ENCODE measurements at places on chromosomes 5 and 9.

GRCh38 chr5:107337281-107337680 is 333.5 kb downstream of the EFNA5 start:
- DNase-seq = no peak

DNA sequence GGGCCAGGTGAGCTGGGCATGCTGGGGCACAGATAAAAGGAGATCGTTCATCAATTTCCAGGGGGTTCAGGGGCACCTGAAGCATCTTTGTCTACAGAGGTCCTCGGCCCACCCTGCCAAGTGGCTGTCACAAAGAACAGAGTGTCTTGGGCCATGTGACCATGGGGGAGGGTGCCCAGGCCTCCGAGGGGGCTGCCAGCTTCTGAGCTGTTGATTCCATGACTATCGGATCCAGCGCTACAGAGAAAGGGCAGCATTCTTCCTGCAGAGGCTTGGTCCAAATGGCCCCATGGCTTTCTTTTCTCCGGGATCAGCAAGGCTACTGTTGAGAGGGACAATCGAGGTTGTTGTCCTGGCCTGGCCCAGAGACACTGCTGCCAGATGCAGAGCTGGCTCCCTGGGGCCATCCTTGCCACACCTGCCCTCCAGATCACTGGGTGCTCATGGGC is 289.2 kb downstream of the ZSWIM6 start:
- no peak for DNase-seq

DNA sequence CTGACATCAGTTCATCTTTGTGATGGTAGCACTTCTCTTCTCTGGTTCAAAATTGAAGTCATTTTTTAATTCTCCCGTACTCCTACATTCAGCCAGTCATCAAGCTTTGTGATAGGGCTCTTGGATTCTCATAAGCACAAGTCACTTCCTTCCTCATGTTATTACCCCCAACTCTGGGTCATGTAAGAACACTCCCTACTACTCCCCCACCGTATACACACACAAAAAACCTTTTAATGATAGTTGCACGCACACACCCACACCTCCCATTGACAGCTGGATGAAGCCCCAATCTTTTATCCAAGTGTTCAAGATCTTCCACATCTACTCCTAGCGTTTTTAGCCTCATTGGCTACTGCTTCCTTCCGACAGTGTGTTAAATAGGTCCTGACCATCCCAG is 16.8 kb downstream of the KDM3B start:
- DNase-seq = no peak

- no peak for DNase-seq
Measured at GRCh38 chr5:180541710-180542109, 47.5 kb downstream of the CNOT6 start.

- DNase-seq = no peak
Measured at GRCh38 chr5:142866563-142867275, 96.5 kb downstream of the ARHGAP26 start.

DNA sequence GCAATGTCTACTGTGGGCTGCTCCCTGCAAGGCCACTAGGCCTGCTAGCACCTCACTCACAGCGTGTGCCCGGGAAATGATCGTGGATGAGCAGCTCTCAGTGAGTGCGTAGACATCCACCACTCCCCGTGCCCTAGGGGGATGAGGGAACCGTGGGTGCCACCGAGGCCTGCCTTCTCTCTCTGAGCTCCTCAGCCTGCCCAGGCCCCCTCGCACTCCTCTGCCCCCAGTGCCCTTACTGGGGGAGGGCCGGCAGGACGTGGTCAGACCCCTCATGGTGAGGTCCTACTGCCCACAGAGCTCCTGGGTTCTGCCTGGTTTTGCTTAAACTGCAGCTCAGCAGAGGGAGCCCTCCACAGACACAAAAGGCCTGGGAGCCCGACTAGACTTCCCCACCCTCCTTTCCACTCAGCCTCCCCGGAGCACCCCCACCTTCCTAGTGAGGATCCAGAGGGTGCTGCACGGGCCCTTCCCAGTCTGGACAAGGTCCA is 220.0 kb downstream of the CACNA1B start:
- no peak for DNase-seq
